Retina (tissue), 1 donor: ENCODE measurements at places on chromosomes 12 and 14.

GRCh38 chr12:63232896-63233295 lies 81.9 kb upstream of the AVPR1A start:
- DNase-seq, result no peak

DNA sequence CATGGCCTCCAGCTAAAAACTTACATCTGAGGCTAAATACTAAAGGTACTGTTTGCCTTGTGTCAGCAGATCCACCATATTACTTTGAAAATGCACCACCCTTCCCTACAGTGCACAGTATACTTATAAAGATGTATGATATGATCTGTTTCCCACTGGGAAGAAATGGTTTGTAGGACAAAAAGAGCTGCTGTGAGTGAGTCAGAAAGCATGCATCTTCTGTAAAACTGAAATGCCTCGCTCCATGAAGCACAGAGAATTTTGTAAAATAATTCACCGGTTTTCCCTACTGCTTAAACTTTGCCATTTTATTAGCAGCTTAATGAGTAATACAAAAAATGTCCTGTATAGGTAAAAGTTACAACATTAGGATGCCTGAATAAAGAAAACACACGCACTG lies 68.8 kb downstream of the MDGA2 start:
- DNase-seq, result no peak

- no peak for DNase-seq
These were observed 204.8 kb downstream of the ITPR2 start for GRCh38 chr12:26628234-26628633.

DNA sequence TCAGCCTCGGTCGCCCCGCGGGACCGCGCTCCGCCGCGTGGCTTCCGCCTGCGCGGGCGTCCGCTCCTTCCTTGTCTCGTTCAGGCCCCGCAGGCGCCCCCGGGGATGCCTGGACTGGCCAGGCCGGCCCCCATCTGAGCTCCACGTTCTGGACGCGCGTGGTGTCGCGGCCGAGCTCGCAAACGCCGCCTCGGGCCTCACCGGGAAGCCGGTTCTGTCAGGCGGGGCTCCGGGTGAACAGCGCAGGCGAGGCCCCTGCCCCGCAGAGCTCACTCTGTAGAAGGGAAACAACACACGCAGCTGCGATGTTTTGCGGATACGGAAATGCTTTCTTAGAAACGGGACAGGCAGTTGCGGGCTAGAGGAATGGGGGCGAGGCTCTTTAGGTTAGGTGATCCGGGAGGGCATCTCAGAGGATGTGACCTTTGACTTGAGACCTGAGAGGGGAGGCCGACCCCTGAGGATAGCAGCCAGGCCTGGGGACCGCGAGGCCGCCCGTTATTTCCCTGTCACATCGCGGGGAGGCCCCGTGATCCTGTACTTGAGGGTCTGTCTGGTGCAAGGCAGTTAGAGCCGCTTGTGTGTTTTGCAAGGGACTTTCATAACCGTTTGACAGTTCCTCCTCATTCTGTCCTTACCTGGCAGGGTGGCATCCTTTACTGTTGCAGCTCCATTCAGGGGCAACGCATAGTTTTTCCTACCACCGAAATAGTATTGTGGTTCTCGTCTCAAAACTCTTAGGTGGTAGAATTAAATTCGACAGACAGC lies 584 bp downstream of the VRK1 start:
- peak; percentile 71 for DNase-seq

GRCh38 chr12:70271025-70271424 lies 27.8 kb downstream of the CNOT2 start:
- DNase-seq, result no peak

DNA sequence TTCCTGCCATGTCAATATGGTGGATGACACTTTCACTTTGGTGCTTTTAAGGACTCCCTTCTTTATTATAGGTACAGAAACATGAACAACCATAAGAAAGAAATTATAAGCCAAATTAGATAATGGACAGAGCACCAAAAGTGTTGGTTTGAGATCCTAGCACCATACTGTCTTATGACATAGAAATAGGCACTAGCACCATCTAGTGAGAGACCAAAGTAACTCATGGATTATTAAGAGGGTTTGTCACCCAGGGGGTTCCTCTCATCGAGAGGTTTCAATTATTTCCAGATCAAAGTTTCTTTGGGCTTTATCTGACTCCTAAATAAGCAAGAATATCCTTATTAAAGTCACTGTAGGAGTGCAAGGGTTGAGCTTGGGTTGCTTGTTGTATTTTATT lies 153.0 kb upstream of the DIO2 start:
- DNase-seq, result no peak

DNA sequence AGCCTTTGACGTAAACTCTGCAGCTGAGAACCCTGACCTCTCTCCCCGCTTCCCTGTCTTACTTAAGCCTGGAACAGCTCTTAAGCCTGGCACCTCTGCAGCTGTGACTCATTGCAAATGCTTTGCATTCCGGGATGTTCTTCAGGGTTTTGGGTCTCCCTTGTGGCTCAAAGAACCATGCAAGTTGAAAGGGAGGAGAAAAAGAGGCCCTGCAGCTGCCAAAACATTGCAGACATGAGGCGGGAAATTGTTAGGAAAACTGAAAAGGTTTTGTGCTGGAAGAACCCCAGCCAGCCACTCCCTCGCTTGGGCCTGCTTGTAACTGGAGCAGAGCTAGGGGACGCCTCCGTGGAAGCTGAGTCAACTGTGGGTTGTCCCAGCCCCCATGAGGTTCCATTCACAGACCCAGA lies 60.2 kb upstream of the FERMT2 start:
- no peak for DNase-seq

GRCh38 chr14:99267381-99267780 lies 4.6 kb downstream of the BCL11B start:
- DNase-seq, result no peak

DNA sequence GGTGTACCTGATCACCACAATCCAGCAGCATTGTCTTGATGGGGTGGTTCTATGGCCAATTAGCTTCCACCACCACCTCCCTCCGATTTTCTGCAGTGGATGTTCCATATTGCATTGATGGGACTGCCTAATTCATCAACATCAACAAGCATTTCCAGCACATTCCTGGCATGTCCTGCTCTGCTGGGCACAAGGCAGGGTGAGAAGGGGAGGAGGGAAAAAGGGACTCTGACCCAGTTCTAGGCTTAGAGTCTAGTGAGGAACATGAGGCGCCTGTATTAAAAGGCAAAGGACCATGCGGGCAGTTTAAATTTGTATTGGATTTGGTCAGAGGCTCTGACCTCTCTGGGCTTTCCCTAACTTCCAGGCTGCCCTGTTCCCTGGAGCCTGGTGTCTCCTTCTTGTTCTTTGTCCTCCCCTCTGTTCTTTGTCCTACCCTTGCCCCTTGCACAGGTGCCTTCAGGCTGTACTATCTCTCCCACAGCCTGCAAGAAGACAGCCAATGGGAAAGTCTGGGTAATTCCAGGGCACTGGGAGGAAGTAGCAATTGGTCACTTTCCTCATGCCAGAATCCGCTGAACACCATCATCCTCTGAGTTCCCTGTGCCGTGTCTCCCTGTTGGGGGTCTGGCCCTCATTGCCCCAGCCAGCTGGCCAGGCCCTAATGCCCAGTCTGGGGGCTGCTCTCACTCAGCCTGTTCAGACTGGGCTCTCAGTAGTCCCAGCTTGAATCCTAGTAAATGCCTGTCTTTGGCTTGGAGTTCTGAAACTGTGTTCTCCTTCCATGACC lies 43.3 kb downstream of the TSPAN11 start:
- DNase-seq, result no peak

- DNase-seq, result no peak
These were observed 6.8 kb upstream of the TWF1 start for GRCh38 chr12:43812926-43813325.

- no peak for DNase-seq
These were observed 199.1 kb upstream of the PRMT8 start for GRCh38 chr12:3291939-3292338.

DNA sequence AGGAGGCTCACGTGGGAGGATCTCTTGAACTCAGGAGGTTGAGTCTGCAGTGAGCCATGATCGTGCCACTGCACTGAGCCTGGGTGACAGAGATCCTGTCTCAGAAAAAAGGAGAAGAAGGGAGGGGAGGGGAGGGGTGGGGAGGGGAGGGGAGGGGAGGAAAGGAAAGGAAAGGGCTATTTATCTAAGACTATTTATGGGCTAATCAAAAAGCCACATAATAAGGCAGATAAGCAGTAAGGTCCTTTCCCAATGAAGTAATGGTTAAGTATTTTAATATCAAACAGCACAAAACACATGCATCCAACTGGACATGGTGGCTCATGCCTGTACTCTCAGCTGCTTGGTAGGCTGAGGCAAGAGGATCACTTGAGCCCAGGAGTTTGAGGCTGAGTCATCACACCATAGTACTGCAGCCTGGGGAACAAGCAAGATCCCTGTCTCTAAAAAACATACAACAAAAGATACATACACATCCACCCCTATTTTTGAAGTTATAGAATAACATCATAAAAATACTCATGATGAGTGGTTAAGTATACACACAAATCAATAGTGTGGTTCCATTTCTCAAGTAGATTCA lies 9.7 kb downstream of the PAWR start:
- no peak for DNase-seq

DNA sequence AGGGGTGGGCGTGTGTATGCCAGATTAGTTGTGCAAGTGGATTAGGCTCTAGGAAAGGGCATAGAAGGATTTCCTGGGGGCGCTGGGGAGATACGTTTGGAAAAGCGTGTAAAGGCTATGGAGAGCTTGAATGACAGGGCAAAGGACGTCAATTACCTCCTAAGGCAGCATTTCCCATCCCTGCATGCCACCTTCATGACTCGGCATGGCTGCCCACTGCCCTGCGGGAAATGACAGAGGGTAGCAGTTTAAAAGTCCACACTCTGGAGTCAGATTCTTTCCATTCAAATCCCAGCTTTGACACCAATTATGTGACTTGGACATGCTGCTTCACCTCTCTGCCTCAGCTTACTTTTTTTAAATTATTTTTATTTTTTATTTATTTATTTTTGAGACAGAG lies 14.8 kb upstream of the TMEM229B start:
- no peak for DNase-seq

DNA sequence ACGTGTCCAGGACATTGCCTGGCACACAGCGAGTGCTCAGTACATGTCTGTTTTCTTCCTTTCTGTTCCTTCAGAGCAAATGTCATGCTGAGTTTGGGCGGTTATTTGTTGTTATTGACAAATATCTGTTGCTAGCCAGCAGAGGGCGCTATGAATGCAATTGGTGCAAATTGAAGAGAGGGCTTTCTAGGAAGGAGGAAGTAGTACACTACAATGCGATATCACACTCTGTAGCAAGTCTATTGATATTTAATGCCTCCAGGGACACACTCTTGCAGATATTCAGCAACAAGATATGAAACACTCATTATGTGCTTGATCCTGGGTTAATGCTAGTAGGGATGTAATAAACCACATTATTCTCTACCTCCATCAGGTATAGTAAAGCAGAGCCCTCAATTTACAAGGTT lies 267.3 kb upstream of the SRRM4 start:
- peak; percentile 55 for DNase-seq

GRCh38 chr12:24705741-24706358 lies 243.1 kb downstream of the BCAT1 start:
- no peak for DNase-seq

DNA sequence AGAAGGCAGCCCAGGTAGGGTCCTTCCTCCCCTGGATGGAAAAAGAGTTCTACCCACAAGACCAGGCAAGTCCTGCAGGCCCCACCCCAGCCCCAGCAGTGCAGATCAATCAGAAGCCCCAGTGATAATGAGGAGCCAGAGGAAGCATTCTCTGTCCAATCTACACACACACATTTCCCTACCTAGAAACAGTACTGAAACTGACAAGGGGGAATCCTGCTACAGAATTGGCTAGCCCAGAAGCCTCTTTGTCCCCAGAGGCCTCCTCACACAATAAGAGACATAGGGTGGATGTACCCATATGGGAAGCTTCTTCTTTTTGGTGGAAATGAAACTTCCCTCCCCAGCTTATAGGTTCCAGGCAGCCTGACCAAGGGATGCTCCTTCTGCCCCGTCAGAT lies 9.9 kb downstream of the FSCB start:
- DNase-seq, result no peak

DNA sequence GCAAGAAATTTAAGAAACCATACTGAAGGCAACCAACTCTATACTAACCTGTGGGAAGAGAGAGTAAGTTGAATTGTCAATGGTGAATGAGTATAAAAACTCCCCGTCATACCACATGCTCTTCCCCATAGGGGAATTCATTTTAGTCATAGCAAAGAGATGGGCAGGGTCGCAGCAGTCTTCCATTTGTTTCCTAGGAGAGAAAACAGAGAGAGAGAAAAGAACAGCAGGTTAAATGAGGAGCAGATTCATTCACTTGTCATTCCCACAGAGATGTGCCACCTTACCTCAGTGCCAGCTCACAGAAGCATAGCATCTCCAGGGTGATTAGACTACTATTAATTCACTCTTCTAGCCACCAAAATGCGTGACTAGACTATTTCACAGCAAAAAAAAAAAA lies 47.4 kb downstream of the ST8SIA1 start:
- no peak for DNase-seq

DNA sequence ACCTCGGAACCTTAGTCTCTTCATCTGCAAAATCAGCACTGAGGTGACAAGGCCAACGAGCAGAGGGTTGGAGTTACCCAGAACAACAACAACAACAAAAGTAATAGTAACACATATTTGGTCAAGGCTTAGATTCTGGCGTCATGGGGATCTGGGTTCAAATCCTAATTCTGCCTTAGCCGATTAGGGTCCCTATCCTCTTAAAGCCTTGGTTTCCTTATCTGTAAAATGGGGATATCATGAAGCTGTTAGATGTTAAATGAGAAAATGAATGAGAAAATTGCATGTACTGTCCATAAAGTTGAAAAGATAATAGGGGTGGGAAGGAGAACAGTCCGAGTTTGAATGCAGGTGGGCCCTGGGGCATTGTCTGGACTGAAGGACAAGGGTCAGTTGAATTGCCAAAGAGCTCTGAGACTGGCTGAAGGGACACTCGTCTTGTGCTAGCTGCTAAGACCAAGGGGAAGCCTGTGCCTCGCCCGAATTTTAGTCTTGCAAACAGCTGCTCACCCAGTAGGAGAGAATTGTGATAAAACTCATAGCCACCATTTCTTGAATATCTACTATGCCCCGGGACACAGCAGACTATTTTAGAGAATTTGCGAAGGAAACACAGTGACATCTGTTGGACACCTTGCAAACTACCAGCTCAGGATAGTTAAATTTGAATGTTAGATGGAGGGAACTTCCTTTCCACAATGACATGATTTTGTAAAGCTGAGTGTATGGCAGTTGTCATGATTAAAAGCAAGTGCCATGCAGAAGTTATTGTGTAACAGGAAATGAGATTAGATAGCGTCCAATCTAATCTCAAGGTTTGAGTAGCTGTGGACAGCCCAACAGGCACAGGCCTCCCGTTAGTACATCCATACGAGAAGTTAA lies 6.8 kb upstream of the HNF1A start:
- peak; percentile 48 for DNase-seq

DNA sequence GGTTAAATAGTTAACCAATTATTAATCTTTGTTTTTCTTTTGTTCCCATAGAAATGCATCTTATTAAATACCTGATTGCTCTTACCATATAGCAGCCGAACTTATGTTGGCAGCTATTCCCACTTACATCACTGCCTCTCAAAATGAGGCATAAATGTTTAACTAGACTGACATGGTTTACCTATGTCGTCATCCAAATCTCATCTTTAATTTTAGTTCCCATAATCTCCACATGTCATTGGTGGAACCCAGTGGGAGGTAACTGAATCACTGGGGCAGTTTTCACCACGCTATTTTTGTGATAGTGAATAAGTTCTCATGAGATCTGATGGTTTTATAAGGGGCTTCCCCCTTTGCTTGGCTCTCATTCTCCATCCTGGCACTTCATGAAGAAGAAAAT lies 499.2 kb upstream of the ATP2B1 start:
- no peak for DNase-seq

GRCh38 chr12:47068539-47068938 lies 10.9 kb upstream of the PCED1B start:
- no peak for DNase-seq

- DNase-seq, result no peak
These were observed 1.2 kb downstream of the ZNF641 start for GRCh38 chr12:48349471-48349870.
